Activated gamma-delta T cell (primary cell): ENCODE measurements at places on chromosomes 6 and 20.

DNA sequence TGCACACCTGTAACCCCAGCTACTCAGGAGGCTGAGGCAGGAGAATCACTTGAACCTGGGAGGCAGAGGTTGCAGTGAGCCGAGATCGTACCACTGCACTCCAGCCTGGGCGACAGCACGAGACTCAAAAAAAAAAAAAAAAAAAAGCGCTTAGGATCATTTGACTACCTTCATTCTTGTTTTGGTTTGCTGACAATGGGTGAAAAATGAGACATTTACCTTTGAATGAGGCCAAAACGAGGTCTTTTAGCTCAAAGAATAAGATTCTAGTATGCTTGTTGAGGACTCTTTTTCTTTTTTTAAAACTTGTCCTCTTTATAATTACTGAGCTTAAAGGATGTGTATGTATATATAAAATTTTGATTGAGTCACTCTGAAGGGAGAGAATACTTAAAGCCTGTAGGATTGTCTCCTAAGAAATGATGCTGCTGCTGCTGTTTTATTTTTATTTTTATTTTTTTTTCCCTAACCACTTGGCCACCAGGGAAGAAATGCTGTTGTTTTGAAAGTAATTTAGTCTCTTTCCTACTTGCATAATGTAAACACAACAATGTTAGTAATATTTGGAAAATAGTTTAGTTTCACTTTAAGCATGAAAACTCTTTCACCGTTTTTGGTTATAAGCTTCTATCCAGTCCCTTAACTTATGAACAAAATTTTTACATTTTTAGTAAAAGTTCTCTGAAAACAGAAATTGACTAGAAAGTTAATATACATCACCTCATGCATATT, 7.9 kb downstream of the UBR2 start:
- no peak for DNase-seq

DNA sequence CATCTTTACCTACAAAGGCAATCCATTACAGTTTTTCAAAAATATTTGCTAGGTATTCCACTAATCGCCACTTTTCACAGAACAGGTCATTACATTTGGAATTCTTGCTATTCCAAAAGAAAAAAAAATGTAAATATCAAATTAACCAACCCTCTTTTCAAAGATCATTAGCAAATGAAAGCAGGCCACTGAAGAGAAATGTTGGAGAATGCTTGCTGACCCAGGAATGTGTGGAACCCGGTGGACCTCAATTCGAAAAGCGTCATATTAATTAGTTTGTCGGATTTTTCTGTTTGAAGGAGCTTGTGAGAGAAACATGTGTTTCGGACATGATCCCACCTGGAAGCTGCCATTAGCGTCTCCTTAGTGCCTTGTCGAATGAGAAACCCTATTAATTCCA, 27.9 kb upstream of the SERPINB9 start:
- DNase-seq, result no peak

- no peak for DNase-seq
Observed at GRCh38 chr6:160285541-160286105, 27.0 kb upstream of the SLC22A2 start.

DNA sequence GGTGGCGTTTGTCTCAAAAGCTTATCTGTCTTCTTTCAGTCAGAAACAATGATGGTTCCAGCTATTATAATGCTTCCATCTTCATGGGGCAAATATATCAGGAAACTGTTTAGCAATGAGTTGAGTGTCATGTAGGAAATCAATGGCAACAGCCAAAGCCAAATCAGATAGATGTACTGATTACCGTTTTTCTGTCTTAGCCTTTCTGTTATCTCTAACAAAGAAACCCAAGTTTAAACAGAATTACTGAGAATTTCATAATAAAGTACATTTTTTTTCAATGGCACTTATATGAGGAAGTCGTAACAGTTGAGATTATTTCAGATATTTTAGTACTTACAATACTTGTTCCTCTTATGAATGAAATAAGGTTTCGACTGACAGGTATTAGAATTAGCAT, 1.2 kb downstream of the NOX3 start:
- DNase-seq, result no peak

DNA sequence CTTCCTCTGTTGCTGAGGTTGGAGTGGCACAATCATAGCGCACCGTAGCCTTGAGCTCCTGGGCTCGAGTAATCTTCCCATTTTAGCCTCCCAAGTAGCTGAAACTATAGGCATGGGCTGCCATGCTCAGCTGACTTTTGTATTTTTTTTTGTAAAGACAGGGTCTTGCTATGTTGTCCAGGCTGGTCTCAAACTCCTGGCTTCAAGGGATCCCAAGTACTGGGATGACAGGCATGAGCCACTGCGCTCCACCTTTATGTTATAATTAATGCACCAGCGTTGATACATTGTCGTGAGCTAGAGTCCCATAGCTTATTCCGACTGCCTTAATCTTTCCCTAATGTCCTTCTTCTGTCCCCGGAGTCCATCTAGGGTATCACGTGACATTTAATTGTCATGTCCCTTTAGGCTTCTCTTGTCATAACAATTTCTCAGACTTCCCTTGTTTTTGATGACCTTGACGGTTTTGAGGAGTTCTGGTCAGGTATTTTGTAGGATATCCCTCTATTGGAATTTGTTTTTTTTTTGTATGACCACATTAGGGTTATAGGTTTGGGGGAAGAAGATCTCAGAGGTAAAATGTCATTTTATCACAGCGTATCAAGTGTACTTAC, 63.9 kb downstream of the CEBPB start:
- DNase-seq, result no peak

GRCh38 chr6:52724406-52725121, 38.7 kb downstream of the GSTA2 start:
- no peak for DNase-seq

- DNase-seq, result no peak
Observed at GRCh38 chr6:143701349-143702234, 23.8 kb downstream of the PHACTR2 start.

DNA sequence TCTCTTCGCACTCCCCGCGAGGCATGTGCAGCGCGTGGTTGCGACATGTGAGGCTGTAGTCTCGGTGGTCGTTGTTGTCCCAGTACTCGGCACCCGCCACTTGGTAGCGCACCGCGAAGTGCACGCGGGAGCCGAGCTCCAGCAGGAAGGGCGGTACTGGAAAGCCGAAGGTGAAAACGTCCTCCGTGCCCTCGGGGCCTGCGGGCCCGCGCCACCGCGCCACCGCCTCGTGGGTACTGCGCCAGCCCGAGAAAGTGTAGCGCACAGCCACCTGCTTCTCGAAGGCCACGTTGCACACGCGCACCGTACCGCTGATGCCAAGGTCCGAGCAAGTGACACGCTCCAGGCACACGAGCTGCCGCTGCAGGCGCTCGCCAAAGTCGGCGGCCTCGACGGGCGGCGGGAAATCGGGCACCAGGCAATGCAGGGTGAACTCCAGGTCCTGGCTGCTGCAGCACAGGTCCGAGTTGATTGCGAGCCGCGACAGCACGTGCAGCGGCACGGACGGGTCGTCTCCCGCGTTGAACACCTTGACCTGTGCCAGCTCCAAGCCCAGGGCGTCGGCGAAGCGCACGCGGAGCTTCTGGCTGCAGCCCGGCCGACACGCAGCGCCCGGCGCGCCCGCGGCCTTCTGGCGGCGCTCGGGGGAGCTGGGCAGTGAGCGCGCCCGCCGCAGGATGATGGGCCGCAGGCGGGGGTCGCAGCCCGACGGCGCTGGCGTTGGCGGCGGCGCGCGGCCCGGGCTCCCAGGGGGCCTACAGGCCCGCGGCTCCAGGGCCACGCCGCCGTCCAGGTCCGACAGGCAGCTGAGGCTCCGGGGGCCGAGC, 840 bp downstream of the PPP1R3D start:
- no peak for DNase-seq

GRCh38 chr20:62732031-62732760, 23.6 kb downstream of the NTSR1 start:
- no peak for DNase-seq

- DNase-seq, result no peak
Observed at GRCh38 chr20:23139524-23139923, 53.4 kb upstream of the CD93 start.

DNA sequence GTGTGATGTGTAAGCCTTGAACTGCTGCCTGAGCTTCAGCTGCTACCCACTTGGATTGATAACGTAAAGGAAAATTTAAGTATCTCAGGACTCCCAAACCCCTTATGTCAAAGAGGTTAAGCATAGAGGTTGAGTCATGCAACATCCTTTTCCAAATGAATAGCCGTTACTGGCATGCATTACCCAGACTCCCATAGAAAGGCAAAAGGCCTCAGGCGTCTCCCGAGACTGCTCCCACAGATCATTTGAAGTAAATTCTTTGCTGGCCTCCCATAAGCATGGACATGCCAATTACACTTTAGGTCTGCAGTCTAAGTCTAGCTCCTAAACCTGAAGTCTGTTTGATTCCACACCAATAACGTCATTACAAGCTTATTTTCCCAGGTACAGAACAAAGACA, 14.7 kb downstream of the IPCEF1 start:
- no peak for DNase-seq

- peak; percentile 40 for DNase-seq
Observed at GRCh38 chr6:1554476-1555310, 55.0 kb upstream of the FOXC1 start.

DNA sequence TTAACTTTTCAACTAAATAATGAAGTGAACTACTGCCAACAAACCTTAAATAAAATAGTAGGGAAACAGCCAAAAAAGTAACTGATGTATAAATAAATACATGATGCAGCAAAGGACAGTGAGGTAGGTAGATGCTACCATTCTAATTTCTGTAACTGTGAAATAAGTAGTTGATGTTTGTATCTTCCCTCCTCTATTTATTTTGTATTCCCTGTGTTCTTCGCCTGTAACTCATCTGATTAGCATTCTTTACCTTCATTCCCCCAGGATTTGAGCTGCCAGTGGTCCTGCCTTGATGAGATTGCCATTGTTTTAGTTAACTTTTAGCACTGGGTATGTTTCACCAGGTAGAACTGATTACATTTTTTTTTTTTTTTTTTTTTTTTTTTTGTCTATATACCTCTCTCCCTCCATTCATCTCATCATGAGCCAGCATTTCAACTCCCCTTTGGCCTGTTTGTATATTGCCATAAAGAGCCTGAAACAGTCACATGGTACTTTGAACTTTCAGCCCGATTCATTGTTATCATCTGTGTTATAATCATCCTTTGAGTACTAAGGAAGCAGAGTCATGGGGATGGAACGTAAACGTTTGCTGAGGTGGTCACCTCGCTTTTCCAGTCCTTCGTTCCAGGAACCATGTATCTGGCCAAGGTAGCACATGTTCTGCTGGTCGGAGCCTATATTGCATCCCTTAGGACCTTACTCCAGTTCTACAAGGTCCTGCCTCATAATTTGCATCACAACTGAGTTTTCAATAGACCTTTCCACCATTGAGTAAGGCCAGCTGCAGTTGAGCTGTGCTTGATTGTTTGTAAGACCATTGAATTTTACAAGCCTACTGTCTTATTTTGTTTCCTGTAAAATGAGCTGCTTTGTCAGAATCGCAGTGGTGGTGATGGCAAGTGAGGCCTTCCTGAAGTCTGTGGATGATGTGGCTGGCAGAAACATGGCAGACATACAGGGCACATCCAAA, 107.6 kb downstream of the JAG1 start:
- DNase-seq, result no peak

DNA sequence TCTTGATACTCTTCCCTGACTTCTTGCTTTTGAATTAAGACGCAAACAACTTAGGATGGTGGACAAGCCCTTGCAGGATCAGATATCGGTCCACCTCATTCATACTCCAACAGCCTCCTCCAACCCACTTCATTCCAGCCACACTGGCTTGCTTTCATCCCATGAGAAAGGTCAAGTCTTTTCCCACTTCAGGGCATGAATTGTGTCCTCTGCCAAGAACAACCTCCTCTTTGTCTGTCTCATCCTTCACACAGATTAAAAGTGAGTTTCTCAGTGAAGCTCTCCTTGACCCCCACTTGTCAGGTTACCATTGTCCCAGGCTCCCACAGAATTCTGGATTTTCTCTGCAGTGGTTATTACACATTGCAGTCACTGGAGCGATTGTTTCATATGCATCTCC, 91.8 kb upstream of the TGM3 start:
- no peak for DNase-seq

DNA sequence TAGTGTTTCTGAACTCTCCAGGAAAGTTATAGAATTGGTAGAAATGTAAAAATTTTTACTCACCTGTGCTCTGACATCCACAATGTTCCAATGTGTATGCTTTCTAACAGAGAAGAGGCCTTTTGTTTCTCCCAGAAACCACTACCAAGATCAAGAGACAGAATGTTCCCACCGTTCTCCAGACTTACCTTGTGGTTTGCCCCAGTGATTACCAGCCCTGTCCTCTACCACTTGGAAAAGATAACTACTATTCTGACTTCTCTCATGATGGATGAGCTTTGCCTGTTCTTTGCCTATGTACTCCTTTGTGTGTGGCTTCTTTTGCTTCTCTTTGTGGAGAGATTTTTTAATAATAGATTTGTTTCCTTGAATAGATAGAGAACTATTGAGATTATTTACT, 173.0 kb upstream of the SCGN start:
- no peak for DNase-seq

- DNase-seq, result no peak
Observed at GRCh38 chr6:97060254-97060653, 135.7 kb downstream of the KLHL32 start.

GRCh38 chr6:17921454-17921853, 66.0 kb downstream of the KIF13A start:
- no peak for DNase-seq

DNA sequence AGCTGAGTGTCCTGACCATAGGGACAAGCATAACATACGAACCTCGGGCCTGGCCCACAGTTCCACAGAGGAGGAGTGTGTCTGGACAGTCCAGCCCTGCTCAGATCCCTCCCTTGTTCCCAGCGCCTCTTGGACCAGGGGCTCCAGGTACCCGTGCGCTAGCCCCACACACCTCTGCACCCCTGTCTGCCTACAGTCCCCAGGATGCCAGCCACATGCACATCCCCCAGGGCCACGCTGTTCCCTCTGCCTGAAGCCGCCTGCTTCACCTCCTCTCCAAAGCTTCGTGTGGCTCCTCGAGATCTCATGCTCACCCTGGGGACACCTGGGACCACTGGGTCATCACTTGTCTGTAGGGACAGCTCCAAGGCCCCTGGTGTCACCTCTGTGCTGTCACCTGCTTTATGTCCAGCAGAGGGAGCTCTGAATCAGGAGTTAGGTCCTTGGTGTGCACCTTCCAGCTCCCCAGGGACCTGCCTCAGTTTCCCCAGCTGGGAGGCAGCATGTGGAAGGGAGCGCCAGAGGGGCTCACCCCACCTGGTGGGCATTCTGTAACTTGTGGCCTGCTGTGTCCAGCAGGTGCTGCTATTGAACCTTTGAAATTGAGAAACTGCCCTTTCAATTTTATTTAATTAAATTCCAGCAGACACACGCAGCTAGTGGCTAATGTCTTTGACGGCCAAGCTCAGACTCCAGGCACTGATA, 7.3 kb upstream of the YTHDF1 start:
- no peak for DNase-seq

DNA sequence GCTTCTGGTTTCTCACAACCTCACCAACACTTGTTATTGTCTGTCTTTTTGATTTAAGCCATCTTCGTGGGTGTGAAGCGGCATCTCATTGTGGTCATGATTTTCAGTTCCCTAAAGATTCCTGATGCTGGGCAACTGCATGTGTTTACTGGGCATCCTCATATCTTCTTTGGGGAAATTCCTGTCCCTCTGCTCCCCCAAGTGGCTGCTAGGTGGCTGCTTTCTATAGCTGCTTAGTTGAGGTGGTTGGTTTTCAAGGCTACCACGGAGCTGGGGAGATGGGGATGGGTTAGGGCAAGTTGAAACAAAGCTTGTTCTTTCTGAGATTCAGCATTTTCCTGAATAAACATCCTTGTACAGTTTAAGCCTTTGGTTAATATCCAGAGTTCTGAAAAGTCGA, 403.9 kb upstream of the SULF2 start:
- no peak for DNase-seq
